ENCODE measurements at places on chromosomes 7 and 10.

GRCh38 chr7:47672271-47672791 is 90.4 kb upstream of the TNS3 start:
- no peak for ATAC-seq

GRCh38 chr10:128938558-128938957 is 528.5 kb upstream of the MGMT start:
- no peak for ATAC-seq

DNA sequence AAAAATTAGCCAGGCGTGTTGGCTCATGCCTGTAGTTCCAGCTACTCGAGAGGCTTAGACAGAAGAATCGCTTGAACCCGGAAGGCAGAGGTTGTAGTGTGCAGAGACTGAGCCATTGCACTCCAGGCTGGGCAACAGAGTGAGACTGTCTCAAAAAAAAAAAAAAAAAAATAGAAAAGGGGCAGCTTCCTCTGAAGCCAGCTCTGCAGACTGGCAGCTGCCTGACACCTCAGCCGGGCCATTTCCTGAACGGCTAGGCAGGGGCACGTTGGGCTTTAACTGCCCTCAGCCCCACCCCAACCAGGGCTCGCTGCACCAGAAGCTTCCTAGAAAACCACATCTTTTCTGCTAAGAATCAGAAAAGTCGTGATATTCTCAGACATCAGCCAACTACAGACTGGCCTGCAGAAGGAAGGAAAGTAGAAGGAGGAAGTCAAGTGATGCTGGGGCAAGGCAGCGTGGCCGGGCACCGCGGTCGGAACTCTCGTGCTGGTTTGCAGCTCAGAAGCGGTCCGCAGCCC is 38.0 kb downstream of the PRKAG2 start:
- ATAC-seq = peak; percentile 74

GRCh38 chr7:129502708-129503685 is 666 bp downstream of the SMKR1 start:
- ATAC-seq = peak; percentile 8

DNA sequence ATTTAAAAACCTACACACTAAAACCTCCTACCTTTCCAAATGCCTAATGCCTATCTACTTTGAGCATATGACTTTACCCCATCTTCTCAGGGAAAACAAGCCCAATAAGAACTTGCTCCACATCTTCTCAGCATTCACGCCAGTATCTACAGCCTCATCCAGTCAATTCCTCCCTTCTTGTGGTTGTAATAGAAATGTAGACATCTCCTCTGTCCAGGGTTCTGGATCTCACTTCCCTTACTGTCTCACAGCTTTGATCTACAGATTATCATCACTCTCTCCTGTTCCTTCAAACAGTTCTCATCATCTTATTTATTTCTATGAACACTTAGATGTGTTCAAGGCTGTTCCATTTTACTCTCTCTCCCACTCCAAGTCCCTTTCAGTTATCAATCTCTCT is 70.4 kb upstream of the NOBOX start:
- no peak for ATAC-seq

DNA sequence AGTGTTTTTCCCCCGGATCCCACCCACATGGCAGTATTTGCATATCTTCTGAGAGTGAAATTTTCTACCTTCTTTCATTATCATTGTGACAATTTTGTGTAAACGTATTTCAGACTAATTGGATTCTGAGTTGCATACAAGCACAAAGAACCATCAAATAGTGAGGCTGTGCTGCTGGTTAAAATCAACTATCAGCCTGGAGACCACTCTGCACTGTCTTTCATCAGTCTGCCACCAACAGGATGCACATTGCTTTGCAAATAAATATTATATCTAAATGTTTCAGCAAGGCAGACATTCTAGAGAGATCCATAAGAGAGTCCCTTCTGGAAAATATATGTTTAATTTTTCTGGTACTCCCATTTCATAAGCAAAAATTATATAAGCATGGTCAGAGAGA is 851.8 kb downstream of the XPNPEP1 start:
- ATAC-seq = no peak

GRCh38 chr10:103854686-103855391 is 537 bp downstream of the SH3PXD2A start:
- peak; percentile 32 for ATAC-seq

DNA sequence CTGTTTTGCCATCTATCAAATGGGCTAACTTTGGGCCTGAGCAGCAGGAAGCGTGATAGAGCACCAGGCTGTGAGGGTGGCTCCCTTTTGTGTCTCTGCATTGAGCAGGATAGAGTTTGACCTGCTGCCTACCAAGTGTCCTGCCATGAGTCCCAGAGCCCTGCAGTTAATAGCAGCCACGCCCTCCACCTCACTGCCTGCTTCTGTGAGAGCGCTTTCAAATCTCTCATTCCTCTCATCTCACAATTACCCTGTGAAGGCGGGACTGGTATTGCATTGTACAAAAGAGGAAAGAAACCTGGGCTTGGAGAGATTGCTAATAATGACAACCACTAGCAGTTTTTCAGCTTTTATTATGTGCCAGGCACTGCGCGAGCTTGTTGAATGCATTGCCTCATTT is 39.9 kb downstream of the UNC5B start:
- ATAC-seq = no peak

- ATAC-seq = no peak
Measured at GRCh38 chr10:99374526-99374925, 45.4 kb downstream of the CNNM1 start.
